ENCODE measurements at places on chromosomes 11 and 22.

DNA sequence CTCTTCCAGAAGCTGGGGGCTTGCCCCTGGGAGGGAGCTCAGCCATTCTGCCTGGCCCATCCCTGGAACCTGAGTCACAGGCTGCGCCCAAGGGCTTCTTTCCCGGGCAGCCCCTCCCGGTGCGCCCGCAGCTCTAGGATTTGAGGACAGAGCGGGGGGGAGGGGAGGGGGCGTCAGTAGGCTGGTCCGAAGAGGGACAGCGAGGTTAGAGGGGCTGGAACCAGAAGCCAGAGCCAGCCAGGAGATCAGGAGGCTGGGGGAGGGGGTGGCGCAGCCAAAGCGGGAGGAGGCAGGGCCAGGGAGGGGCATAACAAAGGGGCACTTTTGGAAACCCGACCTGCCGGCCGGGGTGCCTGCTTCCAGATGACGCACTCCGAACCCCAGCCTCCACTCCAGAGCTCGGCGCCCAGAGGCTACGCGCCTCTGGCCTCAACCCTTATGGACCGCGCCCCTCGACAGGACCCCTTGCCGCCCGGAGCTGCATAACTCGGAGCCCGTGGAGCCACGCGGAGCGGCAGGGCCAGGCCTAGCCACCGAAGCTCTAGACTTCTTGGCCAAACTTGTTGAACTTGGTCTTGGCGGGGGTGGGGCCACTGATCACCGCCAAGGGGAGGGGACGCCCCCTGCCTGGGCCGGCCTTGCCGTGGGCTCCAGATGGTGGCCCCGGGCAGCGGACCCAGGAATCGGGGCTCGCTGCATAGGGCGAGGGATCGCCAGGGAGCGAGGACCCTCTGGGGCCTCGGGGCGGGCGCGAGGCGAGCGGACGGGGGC lies 744 bp downstream of the PACSIN3 start:
- peak; percentile 20 for DNase-seq

GRCh38 chr22:50720301-50721256 lies 17.4 kb upstream of the ACR start:
- no peak for DNase-seq

DNA sequence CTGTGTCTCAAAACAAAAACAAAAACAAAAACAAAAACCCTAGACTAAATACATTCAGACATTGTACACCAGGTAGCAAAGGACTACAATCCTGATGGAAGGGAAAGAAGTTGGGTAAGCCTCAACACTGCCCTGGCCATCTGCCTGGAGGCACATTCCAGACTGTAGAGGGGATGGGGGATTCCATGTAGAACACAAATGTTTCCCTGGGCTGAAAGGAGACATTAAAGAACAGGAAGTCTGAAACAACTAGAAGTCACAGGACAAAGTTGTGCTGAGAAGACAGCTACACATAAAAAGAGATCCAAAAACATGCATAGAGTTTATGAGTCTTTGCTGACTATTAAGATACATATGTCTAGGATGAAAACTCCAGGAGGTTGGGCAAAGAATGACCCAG lies 83.9 kb downstream of the RRAS2 start:
- DNase-seq, result no peak

- no peak for DNase-seq
Observed at GRCh38 chr22:41247703-41248102, 7.0 kb upstream of the CHADL start.

- DNase-seq, result no peak
Observed at GRCh38 chr11:122923302-122923701, 40.7 kb downstream of the JHY start.

GRCh38 chr11:106723071-106723470 lies 295.2 kb downstream of the GUCY1A2 start:
- DNase-seq, result no peak

DNA sequence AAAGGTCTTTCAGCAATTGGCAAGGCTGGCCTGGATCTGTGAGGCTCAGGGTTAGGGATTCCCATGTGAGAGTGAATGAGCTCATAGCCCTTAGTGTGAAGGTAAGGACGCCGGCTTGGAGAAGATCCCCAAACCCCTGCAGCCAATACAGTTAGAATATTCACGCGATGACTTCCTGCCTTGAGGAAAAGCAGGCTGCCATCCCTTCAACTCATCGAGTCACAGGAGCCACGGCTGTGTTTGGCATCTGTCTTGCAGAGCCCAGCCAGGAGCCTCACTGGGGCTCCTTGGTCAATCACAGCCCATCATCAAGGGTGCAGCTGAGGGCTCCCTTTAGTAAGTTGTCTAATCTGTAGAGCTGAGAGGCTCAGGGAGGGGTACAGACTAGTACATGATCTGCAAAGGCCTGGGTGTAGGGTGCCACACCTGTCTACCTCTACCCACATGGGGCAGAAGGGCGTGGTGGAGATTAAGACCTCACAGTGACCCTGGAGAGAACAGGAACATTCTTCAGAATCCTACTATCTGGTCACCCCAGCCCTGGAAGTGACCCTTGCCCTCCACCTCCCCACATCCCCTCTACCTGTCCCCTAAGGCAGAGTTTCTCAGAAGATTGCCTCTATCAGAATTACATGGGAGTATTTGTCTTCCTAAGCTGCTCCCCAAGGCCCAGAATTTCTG lies 18.5 kb downstream of the IL10RA start:
- no peak for DNase-seq

DNA sequence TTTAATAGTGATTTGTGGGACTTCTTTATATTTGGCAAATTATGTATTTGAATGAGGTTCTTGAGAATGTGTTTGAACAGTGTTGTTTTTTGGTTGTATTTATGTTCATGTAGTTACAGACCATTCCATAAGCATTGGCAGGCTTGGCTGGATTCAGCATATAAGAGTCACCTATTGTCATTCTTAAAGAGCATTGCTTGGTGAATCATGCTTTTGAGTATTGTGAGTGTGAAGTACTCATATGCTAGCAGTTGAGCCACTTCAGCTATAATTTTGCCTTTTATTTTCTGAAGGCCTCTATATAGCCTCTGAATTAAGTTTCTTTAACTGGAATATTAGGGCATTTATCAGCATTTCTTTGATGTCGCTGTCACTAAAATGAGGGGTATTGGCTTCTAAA lies 110.0 kb upstream of the GAL start:
- DNase-seq, result no peak

DNA sequence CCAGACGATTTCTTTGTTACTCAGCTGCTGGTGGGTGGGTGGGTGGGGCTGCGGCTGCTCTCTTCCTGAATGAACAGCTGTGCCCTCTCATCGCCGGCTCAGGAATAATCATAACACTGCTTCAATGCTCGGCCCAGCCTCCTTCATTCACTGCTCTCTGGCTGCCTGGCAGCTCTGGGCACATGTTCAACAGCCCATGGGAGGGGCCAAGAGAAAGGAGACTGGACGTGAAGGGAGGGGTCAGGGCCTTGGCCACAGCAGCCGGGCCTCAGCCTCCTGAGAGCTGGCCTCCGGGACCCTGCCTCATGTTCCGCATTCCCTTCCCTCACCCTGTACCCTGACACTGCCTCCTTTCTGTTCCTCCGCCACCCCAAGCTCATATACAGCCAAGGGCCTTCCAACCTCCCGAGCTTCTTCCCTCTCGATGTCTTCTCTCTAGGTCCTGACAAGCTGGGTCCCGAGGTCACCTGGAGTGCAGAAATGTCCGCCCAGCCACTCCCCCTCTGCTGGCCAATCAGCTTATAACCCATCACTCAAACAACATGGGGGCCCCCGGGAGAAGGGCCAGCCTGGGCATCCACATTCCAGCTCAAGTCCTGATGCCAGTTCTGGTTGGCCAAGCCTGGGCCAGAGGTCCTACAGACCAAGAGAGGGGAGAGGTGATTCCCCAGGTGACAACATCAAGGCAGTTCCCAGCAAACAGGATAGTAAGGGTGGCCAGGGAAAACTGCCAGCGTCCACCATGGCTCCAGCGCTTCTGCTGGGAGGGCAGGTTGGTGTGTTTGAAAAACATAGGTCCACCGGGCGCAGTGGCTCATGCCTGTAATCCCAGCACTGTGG lies 3.2 kb upstream of the CSDC2 start:
- DNase-seq, result peak; percentile 71

- DNase-seq, result peak; percentile 77
Observed at GRCh38 chr11:105612771-105613170, 2.9 kb downstream of the GRIA4 start.

DNA sequence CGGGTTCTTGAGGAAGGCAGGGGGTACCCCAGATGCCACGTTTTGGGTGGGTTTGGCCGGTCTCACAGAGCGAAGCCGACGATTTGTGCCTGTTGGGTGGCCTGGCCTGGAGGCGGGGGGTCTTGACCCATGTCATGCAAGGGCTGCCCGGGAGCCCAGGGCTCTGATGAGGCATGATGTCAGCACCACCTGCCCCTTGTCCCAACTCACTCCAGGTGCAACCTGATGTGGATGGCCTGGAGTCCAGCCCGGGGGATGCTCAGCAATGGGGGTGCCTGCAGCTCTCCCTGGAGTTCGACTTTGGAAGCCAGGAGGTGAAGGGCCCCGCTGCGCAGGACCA lies 851 bp downstream of the SYT8 start:
- no peak for DNase-seq

- no peak for DNase-seq
Observed at GRCh38 chr11:103619938-103620337, 416.5 kb upstream of the DDI1 start.

GRCh38 chr11:20368438-20368837 lies 4.9 kb downstream of the HTATIP2 start:
- DNase-seq, result peak; percentile 74

- no peak for DNase-seq
Observed at GRCh38 chr11:57150454-57150917, 31.3 kb upstream of the LRRC55 start.

- DNase-seq, result no peak
Observed at GRCh38 chr11:94151903-94152677, 23.4 kb downstream of the PANX1 start.

GRCh38 chr11:128409476-128409875 lies 177.9 kb downstream of the ETS1 start:
- DNase-seq, result peak; percentile 10

DNA sequence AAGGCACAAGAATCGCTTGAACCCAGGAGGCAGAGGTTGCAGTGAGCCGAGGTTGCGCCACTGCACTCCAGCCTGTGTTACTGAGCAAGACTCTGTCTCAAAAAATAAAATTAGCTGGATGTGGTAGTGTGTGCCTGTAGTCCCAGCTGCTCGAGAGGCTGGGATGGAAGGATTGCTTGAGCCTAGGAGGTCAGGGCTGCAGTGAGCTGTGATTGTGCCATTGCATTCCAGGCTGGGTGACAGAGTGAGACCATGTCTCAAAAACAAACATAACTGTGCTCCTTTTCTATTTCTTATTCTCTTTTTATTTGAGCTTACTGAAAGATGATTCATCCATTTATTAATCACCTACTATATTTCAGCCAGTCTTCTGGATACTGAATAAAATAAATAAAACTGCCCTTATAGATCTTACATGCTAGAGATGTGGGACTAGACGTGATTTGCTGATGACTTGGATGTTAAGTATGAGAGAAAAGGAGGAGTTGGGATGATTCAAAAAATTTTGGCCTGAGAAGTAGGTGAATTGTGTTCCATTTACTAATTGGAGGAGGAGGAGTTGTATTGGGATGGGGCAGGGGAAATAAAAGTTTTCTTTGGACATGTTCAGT lies 18.0 kb downstream of the PAAF1 start:
- DNase-seq, result no peak

DNA sequence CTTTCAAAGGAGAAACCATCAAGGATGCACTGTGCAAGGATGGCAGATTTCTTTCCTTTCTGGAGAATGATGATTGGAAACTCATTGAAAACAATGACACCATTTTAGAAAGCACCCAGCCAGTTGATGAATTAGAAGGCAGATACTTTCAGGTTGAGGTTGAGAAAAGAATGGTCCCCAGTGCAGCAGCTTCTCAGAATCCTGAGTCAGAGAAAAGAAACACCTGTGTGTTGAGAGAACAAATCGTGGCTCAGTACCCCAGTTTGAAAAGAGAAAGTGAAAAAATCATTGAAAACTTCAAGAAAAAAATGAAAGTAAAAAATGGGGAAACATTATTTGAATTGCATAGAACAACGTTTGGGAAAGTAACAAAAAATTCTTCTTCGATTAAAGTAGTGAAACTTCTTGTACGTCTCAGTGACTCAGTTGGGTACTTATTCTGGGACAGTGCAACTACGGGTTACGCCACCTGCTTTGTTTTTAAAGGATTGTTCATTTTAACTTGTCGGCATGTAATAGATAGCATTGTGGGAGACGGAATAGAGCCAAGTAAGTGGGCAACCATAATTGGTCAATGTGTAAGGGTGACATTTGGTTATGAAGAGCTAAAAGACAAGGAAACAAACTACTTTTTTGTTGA lies 9.8 kb downstream of the FAM111A start:
- no peak for DNase-seq

GRCh38 chr22:45639747-45640102 lies 31.9 kb upstream of the ATXN10 start:
- no peak for DNase-seq

- peak; percentile 45 for DNase-seq
Observed at GRCh38 chr11:12411806-12412727, 34.7 kb downstream of the PARVA start.
